ENCODE measurements at places on chromosomes 1 and 21. TPM values are rescaled to one million over a fixed set of nuclear protein-coding genes. Genes with fewer than 3 reads are reported as not detected.

Gene SAMD13
- 0.42 TPM for total RNA-seq

Gene ZNF648
- total RNA-seq: not detected

Gene KIAA0040
- total RNA-seq: not detected

Gene CELSR2
- 3.0 TPM for total RNA-seq

Gene IGFN1
- under 0.01 TPM for total RNA-seq

Gene VAV3
- not detected for total RNA-seq
